ENCODE measurements at places on chromosomes 5 and 9. TPM values are rescaled to one million over a fixed set of nuclear protein-coding genes. Genes with fewer than 3 reads are reported as not detected.

- DNase-seq, result no peak
Measured at GRCh38 chr9:23088932-23089364, 642.3 kb downstream of the DMRTA1 start.

- no peak for DNase-seq
Measured at GRCh38 chr5:149740341-149740740, 10.2 kb downstream of the PPARGC1B start.

- peak; percentile 97 for DNase-seq
Measured at GRCh38 chr9:19184144-19184917, 46.2 kb upstream of the DENND4C start.

DNA sequence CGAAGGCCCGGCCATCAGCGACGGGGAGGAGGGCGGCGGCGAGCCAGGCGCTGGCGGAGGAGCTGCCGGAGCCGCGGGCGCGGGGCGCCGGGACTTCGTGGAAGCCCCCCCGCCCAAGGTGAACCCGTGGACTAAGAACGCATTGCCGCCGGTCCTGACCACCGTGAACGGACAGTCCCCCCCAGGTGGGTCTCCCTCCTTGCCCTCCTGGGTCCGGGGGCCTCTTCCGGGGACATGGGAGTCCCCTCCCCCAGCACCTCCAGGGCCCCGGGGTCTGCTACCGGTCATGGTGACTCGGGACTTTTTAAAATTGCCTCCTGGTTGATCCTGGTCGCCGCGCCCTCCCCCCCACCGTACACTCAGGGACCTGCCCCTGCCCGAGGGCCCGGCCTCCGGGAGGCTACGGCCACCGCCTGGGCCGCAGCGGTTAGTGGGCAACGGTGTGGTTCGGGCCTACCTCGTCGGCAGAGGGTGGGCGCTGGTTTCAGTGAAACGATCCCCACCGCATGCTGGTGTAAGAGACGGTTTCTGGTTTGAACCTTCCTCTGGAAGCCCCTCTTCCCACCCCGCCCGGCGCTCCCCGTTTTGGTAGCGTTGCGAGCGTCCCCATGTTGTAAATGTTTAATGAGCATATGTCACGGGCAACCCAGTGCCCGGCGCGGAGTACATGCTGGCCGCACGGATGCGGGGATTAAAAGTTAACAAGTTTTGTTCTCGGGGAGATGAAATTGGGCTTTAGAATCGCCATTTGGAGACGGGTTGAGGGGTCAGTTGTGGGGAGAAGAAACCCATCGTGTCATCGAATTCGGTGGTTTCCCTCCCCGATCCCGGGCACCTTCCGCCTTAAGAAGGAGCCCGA lies 1.1 kb downstream of the LARP1 start:
- DNase-seq, result peak; percentile 37

DNA sequence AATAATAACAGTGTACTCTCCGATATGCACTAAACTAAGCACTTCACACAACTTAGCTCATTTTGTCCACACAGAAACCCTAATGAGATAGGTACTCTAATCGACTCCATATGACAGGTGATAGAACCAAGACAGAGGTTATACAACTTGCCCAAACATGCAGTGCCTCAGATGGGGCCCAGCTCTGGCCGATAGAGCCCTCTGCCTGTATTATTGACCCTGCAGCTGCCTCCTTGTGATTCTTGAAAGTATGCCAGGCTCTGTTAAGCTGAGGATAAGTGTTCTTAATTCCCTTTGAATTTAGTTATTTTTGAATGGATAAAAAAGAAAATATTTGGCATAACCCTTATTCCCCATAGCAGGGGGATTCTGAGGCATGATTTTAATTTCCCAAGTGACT lies 78.5 kb downstream of the HMHB1 start:
- no peak for DNase-seq

DNA sequence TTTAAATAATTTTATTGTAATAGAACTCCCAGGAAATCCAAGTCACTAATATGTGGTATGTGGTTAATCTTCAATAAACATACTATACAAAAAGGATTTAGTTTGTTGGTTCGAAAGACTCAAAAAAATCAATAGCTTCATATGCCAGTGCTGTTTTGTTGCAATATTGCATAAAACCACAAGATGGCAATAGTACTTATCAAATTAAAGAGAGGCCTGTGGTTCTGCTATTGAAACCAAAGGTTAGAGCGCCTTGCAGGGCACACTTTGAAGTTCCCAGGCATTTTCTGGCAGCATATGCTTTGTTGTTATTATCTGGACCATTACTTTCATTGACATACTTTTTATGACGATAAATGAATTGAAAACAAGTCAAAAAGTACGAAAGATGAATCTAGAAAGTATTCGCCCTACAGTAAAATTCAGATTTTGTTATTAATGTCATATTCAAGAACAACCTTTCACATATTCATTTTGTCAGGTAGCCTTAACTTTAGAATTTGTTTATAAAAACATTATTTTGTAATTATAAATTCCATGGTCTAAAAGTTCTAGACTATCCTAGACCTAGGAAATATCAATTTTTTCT lies 316.3 kb downstream of the MCTP1 start:
- peak; percentile 70 for DNase-seq

DNA sequence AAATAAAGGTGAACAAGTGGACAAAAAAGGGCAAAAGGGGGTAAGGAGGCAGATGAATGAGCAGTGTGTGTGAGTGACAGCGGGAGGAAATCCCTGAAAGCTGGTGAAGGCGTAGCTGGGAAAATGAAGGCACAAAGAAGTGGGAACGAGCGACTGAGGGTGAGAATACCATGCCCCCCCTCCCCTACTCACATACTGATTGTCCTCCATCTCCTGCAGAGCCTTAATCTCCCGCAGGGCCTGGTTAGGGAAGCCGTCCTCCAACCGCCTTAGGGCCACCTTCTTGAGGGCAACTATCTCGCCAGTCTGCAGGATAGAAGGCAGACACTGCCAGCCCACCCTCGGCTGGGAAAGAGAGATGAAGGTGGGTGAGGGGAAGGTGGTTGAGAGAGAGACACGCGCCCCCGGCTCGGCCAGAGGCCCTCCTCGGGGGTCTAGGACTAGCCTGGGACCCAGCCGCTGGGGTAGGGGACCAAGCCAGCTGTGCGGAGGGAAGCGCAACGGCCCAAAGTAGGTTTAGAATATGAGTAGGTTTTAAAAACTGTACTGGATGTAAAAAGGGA lies 522 bp downstream of the CDK20 start:
- DNase-seq, result no peak

- DNase-seq, result peak; percentile 14
Measured at GRCh38 chr9:128061275-128061960, 5.7 kb downstream of the NAIF1 start.

DNA sequence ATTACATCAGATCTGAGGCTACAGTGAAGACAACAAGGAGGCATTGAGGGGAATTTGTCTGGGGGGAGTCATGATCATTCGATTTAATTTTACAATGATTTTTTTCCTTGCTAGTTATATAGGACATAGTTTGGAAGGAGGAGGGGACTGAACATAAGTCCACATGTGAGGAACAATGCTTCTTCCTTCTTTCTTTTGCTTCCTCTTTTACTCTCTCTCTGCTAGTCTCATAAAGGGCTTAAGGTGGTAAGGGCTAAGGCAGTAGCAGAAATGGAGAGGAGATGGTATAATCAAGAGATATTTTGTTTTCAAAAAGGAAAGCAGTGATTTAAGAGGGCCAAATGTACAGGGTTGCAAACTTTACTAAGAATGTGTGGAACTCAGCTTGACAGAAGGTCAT lies 64.3 kb downstream of the GRIN3A start:
- no peak for DNase-seq

- DNase-seq, result no peak
Measured at GRCh38 chr9:117723986-117724625, 19.9 kb downstream of the TLR4 start.

GRCh38 chr9:131942146-131942720 lies 137.4 kb downstream of the MED27 start:
- DNase-seq, result no peak

DNA sequence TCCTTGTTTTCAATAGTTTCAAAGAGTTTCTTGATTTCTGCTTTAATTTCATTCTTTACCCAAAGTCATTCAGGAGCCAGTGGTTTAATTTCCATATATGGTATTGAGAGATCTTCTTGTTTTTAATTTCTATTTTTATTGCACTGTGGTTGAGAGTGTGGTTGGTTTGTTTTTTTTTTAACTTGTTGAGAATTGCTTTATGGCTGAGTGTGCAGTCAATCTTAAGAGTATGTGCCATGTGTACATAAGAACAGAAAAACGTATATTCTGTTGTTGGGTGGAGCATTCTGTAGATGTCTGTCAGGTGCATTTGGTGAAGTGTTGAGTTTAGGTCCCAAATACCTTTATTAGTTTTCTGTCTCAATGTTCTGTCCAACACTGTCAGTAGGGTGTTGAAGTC lies 26.7 kb upstream of the IPPK start:
- no peak for DNase-seq

GRCh38 chr9:102521097-102521755 lies 473.9 kb upstream of the CYLC2 start:
- no peak for DNase-seq

DNA sequence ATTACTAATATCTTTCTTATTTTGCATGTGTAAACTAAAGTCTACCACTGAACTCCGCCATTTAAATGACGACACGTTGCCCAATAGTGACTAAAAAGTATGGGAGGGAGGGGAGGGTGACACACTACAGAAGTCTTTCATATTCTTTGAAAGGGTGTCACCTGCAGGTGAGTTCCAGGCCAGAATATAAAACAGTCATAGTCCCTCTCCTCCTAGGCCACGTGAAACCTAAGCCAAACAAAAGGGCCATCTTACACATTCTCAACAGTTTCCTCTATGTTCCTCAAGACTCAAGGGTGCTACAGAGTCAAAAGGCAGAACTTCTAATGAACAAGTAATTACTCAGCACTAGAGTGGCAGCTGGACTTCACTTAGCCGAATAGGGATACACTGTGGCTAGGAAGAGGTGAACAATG lies 6.4 kb downstream of the CEMIP2 start:
- no peak for DNase-seq

- DNase-seq, result no peak
Measured at GRCh38 chr5:16750445-16750844, 133.6 kb upstream of the RETREG1 start.

GRCh38 chr9:95788021-95788420 lies 87.5 kb upstream of the ERCC6L2 start:
- no peak for DNase-seq

DNA sequence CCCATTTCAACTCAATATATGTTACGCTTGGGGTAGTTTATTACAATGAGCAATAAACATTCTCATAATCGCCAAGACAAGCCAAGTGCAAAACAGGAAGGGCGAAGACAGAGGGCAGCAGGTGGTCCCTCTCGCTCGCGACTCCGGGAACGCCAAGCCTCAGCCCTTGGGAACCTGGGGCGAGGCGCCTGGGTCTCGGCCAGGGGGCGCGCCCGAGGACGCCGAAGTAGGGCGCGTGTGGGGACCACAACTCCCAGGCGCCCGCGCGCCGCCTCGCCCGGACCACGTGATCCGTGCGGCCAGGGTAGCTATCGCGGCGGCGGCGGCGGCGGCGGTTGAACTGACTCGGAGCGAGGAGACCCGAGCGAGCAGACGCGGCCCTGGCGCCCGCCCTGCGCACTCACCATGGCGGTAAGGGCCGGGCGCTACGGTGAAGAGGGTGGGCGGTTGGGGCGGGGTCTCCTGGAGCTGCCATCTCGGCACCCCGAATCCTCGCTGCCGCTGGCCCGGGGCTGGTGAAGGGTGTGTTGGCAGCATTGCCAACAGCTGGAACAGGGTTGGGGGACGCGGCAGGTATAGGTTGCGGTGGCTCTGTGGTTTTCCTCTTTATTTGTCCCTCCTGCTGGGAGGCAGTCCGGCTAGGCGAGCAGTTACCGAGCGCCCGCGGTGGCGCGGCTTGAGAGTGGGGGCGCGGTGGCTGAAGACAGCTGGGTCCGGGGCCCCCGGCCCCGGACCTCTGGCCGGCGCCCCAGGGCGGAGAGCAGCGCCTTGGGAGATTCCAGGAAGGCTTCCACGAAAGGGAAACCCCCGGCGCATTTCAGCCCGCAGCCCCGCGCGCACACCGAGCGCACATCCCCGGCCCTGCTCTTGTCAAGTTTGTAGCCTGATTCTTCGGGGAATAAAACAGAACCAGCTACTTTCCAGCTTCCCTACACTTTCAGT lies at the start of gene SLC31A2:
TSS of gene SLC31A2 (plus strand) at position 338 of the 942 bp plus-strand sequence. CDS start at position 406, 68 bp downstream.
- DNase-seq, result peak; percentile 52

- DNase-seq, result no peak
Measured at GRCh38 chr5:93385655-93386054, 195.4 kb downstream of the NR2F1-AS1 start.

The LRRC19 gene
- total RNA-seq, result not detected

The ACOT12 gene
- not detected for total RNA-seq

The UBAP1 gene
- 22.3 TPM for total RNA-seq

The IFNK gene
- total RNA-seq, result not detected

The HMCN2 gene
- under 0.01 TPM for total RNA-seq

The OBP2B gene
- not detected for total RNA-seq

The RNF38 gene
- 20.2 TPM for total RNA-seq

The SLC6A7 gene
- total RNA-seq, result not detected

Data from dermis microvascular lymphatic vessel endothelial cell (primary cell).